ENCODE measurements at places on chromosomes 1 and 21.
A peak's percentile ranks its signal among the peaks of the same experiment; 100 is the strongest.

GRCh38 chr1:245621589-245621988 lies 466.8 kb downstream of the KIF26B start:
- no peak for DNase-seq

DNA sequence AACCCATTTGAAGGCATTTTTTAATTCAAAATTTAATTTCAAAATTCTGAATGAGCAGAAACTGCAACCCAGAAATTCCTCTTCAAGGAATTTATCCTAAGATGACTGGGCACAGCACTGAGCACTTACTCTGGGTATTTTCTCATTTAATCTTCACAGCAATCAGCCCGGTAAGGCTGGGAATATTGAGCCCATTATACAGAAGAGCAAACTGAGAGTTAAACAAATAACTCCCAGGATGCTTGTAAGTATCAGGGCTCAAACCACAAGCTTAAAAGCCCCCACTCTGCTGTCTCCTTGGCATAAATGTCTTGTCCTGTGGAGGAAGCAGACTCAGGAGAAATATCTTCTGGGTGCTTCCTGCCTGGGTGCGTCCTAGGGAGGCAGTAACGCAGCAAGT lies 53.0 kb upstream of the SPOCD1 start:
- DNase-seq, result no peak

- DNase-seq, result no peak
These were observed 5.1 kb downstream of the BPNT1 start for GRCh38 chr1:220084460-220084859.

DNA sequence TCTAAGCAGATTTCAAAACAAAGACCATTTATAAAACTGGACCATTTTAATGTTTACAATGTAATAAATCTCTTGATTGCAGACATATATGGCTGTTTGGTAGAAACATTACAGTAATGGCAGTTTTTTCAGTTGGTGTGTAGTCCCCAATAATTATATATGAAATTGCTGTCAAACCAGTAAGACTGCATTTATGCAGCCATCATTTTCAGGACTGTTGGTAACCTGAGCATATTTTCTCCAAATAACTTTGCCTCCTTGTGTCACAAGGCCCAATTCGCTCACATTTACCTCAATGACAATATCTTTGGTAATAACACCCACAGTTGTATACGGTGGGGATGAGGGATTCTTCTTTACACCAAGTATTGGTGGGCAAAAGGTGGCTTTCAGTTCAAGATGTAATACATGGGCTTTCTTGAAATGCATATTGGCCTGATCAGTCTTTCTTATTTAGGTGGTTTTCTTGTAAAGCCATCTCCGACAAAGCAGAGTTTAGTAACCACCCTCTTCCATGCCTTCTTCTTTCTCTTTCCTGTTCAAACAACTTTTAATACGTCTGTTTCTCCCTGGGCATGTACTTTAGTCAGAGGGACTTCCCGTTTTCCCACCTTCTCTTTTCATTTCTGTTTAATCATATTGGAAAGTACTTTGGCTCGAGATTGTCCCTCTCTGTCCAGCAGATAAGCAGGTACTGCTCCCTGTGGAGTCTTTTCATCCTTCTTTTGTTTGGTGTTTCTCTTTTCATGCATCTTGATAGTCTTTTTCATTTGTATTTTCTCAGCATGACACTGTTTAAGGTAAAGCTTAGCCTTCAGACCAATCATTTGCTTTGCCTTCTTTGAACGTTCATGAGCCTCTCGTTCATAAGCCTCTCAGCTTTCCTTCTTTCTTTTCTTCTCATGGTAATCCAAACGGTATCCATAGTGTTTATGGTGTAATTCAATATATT lies 30.4 kb downstream of the ATP2B4 start:
- DNase-seq, result no peak

DNA sequence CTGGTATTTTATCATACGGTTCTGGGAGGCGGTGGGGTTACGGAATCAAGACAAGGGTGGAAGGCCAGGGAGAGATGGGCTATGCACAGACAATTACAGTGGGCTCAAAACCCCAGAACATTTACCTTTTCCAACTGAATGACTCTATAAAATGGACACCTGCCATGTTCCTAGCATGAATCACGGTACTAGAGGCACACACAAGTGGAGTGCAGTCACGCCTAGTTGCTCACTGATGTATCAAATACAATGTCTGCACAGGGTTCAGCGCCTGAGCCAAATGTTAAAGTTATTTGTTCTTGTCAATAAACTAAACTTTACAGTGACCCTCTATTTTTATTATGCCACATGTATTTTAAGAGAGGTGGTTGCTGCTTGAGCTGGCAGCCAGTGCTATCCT lies 121.4 kb downstream of the ATG4C start:
- no peak for DNase-seq

- no peak for DNase-seq
These were observed 3.5 kb upstream of the BSND start for GRCh38 chr1:54995013-54995760.

GRCh38 chr1:203586496-203587081 lies 40.0 kb upstream of the ATP2B4 start:
- DNase-seq, result no peak

- DNase-seq, result no peak
These were observed at the start of gene CDA for GRCh38 chr1:20588634-20589225. Gene CDA, plus strand, starts transcription at chr1:20589097. Its CDS starts 33 bp downstream, at chr1:20589130.

GRCh38 chr1:160996178-160996577 lies 24.8 kb downstream of the F11R start:
- no peak for DNase-seq

GRCh38 chr1:11880181-11880575 lies 21.4 kb upstream of the NPPB start:
- no peak for DNase-seq

GRCh38 chr1:116374353-116375147 lies 1.5 kb downstream of the ATP1A1 start:
- DNase-seq, result peak; percentile 48

DNA sequence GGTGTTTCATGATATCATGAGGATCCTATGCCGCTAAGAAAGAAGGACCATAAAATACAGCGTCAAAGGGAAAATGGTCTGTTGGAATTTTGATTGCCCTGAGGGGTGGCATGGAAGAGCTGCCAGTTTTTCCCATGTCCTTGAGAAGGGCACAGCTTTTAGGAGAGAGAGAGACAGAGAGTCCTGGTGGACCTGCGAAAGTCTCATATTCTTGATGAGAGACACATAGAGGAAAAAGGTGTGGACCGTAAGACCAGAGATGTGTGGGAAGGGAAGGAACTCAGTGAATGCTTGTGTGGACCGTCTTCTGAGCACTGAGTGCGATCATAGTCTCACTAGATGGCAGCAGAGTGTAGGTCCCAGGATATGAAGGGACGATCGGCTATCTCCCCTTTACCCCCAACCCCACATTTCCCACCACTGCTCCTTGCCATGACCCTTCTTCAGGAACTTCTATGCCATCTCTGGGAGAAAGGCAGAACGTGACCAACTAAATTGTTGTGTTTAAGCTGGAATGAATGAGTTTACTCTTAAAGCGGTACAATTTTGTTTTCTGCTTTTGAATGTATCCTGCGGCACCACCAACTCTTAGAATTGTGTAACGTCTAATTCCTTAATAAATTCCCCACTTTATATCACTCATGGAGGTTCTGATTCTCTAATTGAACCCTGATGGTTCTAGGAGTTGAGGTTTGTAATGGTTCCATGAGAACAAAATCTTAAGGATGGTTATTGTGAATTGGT lies 117.7 kb downstream of the CTH start:
- peak; percentile 58 for DNase-seq

GRCh38 chr1:160149716-160150115 lies 1.7 kb upstream of the ATP1A4 start:
- no peak for DNase-seq

- DNase-seq, result no peak
These were observed 104.2 kb upstream of the PROX1 start for GRCh38 chr1:213883618-213884017.

GRCh38 chr1:107009281-107009680 lies 47.2 kb upstream of the PRMT6 start:
- no peak for DNase-seq

DNA sequence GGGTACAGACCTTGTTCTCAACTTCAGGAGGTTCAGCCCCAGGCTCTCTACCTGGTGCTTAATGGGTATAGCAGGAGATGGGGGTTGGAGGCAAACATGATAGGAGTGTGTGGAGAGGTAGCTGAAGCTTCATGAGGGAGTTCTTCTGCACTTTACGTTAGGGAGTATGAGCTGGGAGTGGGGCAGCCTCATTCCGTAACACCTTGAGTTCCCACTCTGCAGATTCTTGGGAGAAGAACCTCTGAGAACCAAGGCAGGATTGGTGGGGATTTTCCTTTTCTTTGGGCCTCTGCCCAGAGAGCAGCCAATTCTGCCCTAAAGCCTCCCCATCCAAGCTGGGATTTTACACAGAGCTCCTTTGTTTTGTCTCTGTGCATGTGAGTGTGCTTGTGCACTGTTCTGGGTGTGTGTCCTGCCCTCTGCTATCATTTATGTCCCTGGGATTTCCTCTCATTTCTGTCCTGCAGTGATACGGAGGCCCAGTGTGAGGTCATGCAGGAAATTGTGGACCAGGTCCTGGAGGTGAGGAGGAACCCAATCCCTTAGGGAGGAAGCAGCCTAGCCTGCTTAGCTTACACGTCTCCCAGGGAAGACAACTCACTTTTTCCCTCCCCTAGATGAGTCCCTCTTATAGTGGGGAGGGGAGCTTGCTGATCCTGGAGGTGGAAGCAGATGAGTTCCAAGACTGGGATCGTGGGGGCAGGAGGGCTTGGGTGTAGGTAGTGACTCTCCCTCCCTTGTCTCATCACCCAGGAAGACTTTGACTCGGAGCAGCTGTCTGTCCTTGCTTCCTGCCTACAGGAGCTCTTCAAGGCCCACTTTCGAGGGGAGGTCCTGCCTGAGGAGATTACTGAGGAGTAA lies 11.6 kb upstream of the SLC27A3 start:
- no peak for DNase-seq

DNA sequence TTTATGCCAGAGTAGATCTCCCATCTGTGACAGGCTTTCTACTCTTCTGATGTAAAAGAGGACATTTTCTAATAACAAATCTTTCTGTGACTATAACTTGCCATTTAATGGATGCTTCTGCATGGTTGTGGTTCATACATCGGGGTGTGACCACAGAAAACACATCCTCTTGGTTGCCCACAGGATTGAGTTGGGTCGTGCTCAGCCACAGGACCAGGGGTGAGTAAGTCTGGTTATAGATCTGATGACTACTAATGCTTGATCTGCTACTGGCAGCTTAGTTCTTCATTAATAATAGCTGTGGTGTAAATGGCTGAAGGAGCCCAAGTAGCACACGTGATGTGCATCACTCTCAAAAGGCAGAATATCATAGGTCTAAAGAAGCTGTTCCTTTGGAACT lies 328.2 kb downstream of the RWDD3 start:
- DNase-seq, result no peak

GRCh38 chr1:27253596-27253995 lies 19.2 kb downstream of the WDTC1 start:
- DNase-seq, result peak; percentile 17

GRCh38 chr1:14090062-14090461 lies 390.1 kb downstream of the PRDM2 start:
- DNase-seq, result no peak

- DNase-seq, result peak; percentile 13
These were observed 76.4 kb upstream of the DNAH14 start for GRCh38 chr1:224852901-224853568.

- no peak for DNase-seq
These were observed 19.6 kb upstream of the NCF2 start for GRCh38 chr1:183609759-183610452.

DNA sequence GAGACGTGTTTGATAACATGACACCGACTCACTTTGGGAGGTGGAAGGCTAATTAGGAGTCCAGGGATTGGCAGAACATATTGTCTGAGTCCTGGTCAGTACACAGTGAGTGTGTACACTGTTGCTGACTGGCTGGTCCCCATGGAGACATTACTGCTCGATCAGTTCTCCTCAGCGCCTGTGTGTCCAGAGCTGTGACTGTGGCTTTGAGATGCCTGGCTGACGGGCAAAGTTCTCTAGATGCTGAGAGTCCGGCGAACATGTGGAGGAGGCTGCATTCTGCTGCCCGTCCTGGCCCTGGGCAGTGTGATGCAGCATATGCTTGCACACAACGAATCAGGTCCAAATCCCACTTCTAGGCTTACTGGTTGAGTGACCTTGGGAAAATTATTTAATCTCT lies 280.1 kb upstream of the ST6GALNAC5 start:
- DNase-seq, result no peak

DNA sequence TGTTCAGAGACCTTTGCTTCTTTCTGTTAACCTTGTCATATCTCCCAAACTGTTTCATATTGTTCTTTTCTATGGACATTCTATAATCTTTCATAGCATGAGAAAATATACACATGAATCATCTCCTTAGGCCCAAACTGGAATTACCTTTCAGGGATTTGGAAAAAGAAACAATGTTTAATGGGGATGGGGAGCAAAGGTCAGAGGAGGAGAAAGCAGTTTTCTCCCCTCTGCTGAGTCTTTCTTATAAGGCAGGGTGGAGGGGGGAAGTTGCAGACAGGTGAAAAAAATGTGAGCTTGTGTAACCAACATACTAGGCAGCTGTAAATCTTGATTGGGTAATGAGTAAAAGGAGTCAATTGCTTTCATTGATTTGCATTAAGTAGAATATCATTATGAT lies 164.1 kb downstream of the BRINP2 start:
- DNase-seq, result no peak

DNA sequence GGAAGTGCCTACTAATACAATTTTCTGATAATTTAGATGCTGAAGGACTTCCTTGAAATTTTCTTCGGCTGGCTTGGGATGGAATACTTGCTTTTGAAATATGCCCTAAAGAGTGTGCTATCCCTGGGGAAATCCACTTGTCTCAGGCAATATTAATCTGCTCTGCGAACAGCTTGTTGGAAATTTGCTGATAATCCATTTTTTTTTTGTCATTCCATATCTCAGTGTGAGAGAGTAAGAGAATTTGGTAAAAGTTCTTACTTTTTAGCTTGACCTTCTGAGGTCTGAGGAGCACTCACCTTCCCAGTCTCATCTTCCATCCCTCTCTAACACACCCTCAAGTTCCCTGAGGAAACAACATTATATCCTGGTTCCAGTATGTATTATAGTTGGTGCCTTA lies 36.8 kb downstream of the DNAJC6 start:
- no peak for DNase-seq

DNA sequence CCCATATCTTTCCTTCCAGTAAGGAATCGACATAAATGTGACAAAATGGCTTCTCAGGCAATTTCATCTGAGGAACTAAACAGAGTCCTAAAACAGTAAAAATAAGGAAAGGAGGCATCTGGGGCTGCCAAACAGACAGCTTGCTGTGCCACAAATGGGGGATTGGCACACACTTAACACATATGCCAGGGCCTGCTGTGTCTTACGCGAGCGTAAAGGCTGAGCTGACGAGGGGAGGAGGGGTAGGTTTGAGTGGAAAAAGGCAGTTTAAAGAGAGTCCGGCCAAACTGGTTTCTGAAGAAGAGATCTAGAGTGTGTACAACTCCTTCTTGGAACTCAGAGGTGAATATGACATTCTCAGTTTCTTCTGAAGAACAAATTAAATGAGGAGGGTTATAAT lies 244.1 kb upstream of the MAP1LC3C start:
- DNase-seq, result no peak

GRCh38 chr1:104029456-104029970 lies 279.8 kb downstream of the AMY1C start:
- DNase-seq, result no peak

GRCh38 chr1:8017495-8018197 lies 8.5 kb downstream of the ERRFI1 start:
- DNase-seq, result no peak

GRCh38 chr1:178500936-178501554 lies 4.3 kb upstream of the CLEC20A start:
- DNase-seq, result no peak

- no peak for DNase-seq
These were observed 15.5 kb upstream of the POFUT2 start for GRCh38 chr21:45303091-45303615.
